Ureter (tissue), 1 donor: ENCODE measurements at places on chromosomes 5 and 9. TPM values are rescaled to one million over a fixed set of nuclear protein-coding genes. Genes with fewer than 3 reads are reported as not detected.

Gene ASS1
- total RNA-seq = 271 TPM

Gene FCN2
- total RNA-seq = 0.49 TPM

Gene TEX53
- total RNA-seq = not detected

Gene SLC36A2
- total RNA-seq = not detected

Gene CCDC192
- total RNA-seq = 1.2 TPM

Gene NUTM2G
- total RNA-seq = not detected

Gene TERT
- not detected for total RNA-seq

Gene LEAP2
- 28.3 TPM for total RNA-seq

Gene BHMT2
- 18.3 TPM for total RNA-seq

Gene PHF24
- 1.7 TPM for total RNA-seq

Gene IFNA21
- not detected for total RNA-seq

Gene CSF1R
- total RNA-seq = 16.9 TPM

Gene ANKRD20A1
- total RNA-seq = 4.4 TPM

Gene NDUFS4
- total RNA-seq = 79.0 TPM

Gene ALDH1A1
- 18.7 TPM for total RNA-seq

Gene MARVELD2
- 32.4 TPM for total RNA-seq

Gene ELAVL2
- total RNA-seq = 0.29 TPM

Gene PCDHB6
- total RNA-seq = 1.6 TPM

Gene CD74
- 1,068 TPM for total RNA-seq

Gene APBA1
- 21.1 TPM for total RNA-seq

Gene CDX1
- total RNA-seq = not detected

Gene C9orf152
- 6.7 TPM for total RNA-seq

Gene FBP2
- total RNA-seq = 0.29 TPM

Gene MYORG
- total RNA-seq = 8.1 TPM

Gene RPS23
- total RNA-seq = 1,778 TPM
